ENCODE measurements at places on chromosomes 5 and 9.

DNA sequence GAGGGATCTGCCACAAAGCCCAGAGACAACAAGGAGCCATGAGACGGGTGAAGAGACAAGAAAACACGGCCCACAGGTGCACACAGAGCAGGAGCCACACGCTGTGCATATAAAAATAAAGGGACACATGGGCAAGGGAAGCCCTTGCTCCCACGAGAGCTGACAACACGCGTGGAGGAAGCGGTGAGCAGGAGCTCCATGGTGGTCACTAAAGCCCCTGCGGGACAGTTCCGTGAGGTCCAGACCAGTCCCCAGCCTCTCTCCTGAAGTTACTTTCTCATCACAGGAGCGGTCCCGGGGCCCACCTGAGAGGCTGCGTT, 90.7 kb downstream of the CAMSAP1 start:
- no peak for DNase-seq

DNA sequence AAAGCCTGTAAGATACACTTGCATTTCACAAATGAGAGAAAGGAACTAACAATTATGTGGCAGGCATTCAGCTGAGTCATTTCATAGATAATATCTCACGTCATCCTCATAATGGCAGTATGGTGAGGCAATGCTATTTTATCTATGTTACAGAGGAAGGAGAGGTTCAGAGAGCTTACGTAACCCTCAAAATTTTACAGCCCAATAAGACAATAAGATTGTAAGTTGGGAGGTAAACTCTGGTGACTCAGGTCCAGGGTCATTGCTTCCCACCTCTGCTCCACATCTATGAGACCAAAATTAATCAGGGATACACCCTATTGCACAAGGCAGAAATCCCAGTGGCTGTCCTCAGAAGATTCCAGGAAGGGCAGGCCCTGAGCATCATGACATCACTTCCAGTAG, 309.7 kb downstream of the NSG2 start:
- no peak for DNase-seq

- no peak for DNase-seq
Observed at GRCh38 chr9:130171226-130172148, 717 bp upstream of the NCS1 start.

DNA sequence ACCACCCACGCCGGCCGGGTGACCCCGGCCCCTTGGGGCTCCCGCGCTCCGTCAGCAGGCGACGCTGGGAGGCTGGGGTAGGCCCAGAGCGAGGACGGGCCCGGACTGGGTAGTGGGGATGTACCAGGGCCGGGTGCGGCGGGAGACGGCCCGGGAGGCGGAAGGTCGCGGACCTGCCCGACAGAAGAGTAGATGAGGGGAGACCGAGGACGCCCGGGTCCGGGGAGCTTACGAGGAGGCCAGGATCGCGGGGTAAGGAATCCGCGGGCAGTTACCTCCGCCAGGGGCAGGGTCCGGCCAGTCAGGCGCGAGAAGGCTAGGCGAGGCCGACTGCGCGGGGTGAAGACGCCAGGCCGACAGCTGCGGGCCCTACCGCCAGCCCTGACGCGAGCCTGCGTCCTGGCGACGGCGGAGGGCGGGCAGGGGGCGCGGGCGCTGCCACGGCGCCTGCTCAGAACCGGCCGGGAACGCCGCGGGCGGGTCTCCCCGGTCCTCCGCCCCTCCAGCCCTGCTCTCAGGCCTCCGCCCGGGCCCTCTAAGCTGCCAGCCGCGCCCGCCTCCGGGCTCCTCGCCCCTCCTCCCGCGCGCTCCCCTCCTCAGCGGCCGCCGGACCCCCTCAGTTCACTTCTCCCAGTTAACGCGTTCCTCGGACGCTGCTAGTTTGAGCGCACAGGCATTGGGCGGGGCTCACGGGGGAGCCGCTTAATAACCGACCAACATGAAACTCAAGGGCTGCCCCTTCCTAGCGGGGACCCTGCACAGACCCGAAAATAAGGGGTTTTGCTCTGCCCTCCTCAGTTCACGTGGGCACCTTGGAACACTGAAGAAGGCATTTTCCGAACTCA, at the start of gene CPLANE1:
TSS of gene CPLANE1 (minus strand) at position 407 of the 845 bp plus-strand sequence. CDS start 1,678 bp downstream, outside the sequence.
- peak; percentile 71 for DNase-seq

DNA sequence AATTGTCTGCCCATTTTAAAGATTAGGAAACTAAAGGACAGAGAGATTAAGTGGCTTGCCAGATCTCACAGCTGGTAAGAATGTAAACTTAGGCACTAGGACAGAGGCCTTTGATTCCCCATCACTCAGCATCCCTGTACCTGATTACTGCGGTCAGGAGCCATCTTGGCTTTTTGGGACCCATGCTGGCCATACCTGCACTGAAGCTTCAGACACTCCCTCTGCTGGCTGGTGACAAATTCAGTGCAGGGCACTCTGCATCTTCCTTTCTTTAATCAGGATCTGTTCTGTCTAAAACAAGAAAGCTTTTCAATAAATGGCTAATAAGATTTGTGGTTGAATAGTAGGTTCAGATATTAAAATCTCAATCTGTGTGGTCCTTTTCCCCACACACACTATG, 215.5 kb upstream of the RORB start:
- DNase-seq, result no peak

GRCh38 chr9:21812415-21812814, 10.0 kb downstream of the MTAP start:
- no peak for DNase-seq

DNA sequence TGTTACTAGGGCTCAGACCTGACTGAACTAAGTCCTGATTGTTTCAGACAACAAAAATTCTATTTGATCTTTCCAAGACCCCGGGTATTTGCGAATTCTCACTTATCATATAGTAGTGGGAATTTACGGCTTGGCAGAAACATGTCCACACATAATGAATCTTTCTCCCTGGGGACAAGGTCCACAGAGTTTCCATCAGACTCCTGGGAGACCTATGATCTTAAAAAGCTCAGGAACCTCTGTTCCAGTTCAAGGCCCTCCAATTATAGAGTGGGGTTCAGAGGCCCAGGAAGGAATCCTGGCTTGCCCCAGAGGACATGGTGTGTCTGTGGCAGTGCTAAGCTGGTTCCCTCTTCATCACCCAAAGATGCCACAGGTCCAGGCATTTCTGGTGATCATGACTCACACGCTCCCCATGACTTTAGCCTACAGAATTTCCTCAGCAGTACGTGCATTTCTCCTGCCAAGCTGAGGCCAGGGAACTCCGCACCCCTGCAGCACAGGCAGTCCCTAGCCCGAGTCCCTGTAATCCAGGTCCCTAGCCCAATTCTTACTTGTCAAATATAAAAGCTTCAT, 12.6 kb downstream of the RAPGEF1 start:
- no peak for DNase-seq
